Stimulated activated CD4-positive, alpha-beta T cell treated with anti-CD3 and anti-CD28 coated beads, Interleukin-15, amount 100 ng/mL, for 1 hour (primary cell): ENCODE measurements at places on chromosomes 5 and 9.

- DNase-seq, result no peak
Measured at GRCh38 chr9:119052339-119053030, 316.8 kb downstream of the BRINP1 start.

- peak; percentile 68 for DNase-seq
Measured at GRCh38 chr5:134555890-134556311, 30.4 kb downstream of the JADE2 start.

- DNase-seq, result no peak
Measured at GRCh38 chr9:137721899-137722298, 103.1 kb downstream of the EHMT1 start.

GRCh38 chr9:127812011-127812410 lies 9.3 kb downstream of the FPGS start:
- no peak for DNase-seq

- DNase-seq, result no peak
Measured at GRCh38 chr9:93823245-93824072, 131.7 kb downstream of the BARX1 start.
